Endothelial cell of umbilical vein (primary cell): ENCODE measurements at places on chromosomes 5 and 9. TPM values are rescaled to one million over a fixed set of nuclear protein-coding genes. Genes with fewer than 3 reads are reported as not detected.

GRCh38 chr9:85884256-85884655 lies 56.7 kb upstream of the NAA35 start:
- no peak for DNase-seq

NDST1 gene
- total RNA-seq = 86.5 and 102 TPM in 2 replicates

DNA sequence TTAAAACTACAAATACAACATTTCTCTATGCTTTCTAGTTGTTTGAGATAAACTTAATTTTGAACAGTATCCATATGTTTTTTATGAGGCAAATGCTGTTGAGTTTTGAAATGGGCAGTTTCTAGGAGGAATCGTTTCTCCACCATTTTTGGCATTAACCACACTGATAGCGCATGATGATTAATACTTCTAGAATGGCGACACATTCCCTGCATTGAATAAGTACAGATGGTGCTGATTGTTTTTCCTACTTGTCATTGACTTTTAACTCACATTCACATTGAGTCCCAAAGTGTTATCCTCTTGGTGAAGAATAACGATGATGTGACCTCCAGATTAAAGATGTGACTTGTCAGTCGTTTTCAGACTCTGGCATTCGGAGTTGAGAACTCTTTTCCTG lies 6.5 kb upstream of the CCDC192 start:
- DNase-seq = no peak

DNA sequence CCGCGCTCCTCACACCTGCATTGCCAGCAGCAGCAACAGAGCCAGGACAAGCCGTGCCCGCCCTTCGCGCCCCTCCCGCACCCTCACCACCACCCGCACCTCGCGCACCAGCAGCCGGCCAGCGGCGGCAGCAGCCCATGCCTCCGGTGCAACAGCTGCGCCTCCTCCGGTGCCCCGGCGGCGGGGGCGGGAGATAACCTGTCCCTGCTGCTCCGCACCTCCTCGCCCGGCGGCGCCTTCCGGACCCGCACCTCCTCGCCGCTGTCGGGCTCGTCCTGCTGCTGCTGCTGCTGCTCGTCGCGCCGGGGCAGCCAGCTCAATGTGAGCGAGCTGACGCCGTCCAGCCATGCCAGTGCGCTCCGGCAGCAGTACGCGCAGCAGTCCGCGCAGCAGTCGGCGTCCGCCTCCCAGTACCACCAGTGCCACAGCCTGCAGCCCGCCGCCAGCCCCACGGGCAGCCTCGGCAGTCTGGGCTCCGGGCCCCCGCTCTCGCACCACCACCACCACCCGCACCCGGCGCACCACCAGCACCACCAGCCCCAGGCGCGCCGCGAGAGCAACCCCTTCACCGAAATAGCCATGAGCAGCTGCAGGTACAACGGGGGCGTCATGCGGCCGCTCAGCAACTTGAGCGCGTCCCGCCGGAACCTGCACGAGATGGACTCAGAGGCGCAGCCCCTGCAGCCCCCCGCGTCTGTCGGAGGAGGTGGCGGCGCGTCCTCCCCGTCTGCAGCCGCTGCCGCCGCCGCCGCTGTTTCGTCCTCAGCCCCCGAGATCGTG lies 517 bp downstream of the KCNN2 start:
- DNase-seq = no peak

MIER3 gene
- 20.5 and 21.9 TPM in 2 replicates for total RNA-seq

NUTM2F gene
- total RNA-seq = not detected in 2 replicates

DNA sequence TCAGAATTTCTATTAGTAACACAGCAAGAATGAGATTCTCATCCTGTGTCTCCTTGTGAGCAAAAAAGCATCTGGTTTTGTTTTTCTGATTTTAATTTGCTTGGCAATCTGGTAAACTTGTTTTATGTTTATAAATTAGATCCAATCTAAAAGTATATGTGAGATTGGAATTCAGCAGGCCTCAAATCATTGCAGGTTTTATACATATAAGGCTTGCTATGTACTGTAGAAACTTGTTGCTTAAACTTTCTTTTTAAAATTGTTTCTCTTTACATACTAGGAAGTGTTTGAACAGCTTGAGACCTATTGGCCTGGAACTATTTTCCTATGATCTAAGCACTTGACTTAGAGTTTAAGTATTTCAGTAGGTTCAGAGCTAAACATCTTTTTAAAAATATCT lies 1037.8 kb downstream of the NR2F1-AS1 start:
- DNase-seq = peak; percentile 21

- DNase-seq = peak; percentile 76
Measured at GRCh38 chr5:64612344-64612961, 77.8 kb upstream of the SHISAL2B start.
